Gastroesophageal sphincter (tissue), 4 donors: ENCODE measurements at places on chromosomes 3 and 15. TPM values are rescaled to one million over a fixed set of nuclear protein-coding genes. Genes with fewer than 3 reads are reported as not detected.

DNA sequence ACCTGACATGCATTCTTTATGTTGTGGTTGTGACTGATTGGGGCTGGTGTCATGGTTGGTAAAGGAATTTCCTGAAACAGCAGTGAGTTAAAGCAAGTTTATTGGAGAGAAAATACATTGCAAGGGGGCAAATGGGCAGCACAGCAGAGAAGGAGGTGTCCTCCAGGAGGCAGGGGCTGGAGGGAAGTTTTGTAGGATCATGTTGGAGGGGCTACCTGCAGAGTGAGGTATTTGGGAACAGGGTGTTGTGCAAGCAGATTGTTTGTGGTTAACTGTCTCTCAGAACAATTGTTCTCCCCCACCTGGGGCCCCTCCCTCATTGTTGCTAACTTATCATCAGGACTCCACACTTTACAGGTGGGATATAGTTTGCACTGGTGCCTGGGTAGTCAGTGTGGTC lies 196.0 kb downstream of the NSUN3 start:
- no peak for ATAC-seq

- ATAC-seq = no peak
These were observed 191.0 kb upstream of the LINGO1 start for GRCh38 chr15:77823736-77824135.

GRCh38 chr3:194851254-194851653 lies 165.6 kb downstream of the FAM43A start:
- no peak for ATAC-seq

DNA sequence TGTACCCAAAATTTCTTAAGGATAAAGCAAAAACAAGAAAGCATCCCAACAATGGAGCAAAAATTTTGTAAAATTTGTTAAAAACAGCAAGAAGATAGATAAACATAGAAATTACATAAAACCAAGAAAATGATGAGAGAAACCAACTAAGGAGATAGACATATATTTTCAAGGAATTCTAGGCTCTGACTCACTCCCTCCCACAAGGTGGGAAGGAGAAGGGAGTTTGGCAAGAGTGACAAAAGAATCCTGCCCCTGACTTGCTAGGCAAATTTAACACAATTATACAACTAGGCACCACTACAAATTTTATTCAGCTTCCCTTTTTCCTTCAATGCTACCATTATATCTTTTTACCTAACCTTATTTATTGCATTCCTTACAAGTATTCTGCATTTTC lies 70.9 kb downstream of the MYO9A start:
- ATAC-seq = no peak

- no peak for ATAC-seq
These were observed 11.4 kb upstream of the HEG1 start for GRCh38 chr3:125067225-125067624.

DNA sequence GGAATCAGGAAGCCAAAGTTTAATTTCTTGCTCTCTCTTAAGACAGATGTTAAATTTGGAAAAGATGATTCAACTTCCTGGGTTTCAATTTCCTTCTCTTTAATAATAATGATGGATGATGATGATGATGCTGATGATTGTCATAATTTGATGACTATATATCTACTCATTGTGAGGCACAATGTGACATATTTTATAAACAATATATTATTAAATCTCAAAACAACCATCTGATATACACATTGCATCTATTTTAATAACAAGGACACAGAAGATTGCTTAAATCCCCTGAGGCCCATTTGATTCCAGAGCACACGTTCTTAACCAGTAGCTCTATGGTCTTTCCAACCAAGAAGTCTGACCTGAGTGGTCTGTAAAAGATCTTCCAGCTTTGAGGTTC lies 124.0 kb downstream of the CNTN6 start:
- no peak for ATAC-seq

- no peak for ATAC-seq
These were observed 315.6 kb upstream of the NR2E3 start for GRCh38 chr15:71494563-71495397.

DNA sequence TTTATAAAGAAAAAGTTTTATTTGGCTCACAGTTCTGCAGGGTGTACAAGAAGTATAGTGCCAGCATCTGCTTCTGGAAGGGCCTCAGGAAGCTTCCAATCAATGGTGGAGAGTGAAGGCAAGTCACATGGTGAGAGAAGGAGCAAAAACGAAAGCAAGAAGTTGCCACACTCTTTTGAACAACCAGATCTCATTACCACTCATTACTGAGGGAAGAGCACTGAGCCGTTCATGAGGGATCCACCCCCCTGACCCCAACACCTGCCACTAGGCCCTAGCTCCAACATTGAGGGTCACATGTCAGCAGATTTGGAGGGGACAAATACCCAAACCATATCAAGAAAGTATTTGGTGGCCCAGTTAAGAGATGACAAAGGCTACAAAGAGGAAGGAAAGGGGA lies 239.3 kb upstream of the UBE2E1 start:
- no peak for ATAC-seq

ZNF385D gene
- total RNA-seq = 12.8 TPM

ROPN1B gene
- total RNA-seq = not detected

IQCF5 gene
- total RNA-seq = not detected

LRRC31 gene
- total RNA-seq = 0.35 TPM

CYP11A1 gene
- total RNA-seq = 0.67 TPM
